ENCODE measurements at places on chromosomes 5 and 9. TPM values are rescaled to one million over a fixed set of nuclear protein-coding genes. Genes with fewer than 3 reads are reported as not detected.

PCAT7 gene
- total RNA-seq = under 0.01 TPM

SPINK6 gene
- not detected for total RNA-seq

SLC6A7 gene
- not detected for total RNA-seq

SELENOP gene
- total RNA-seq = 809 TPM

KLHL3 gene
- total RNA-seq = 2.3 TPM

SPRY4 gene
- total RNA-seq = 4.5 TPM

ITK gene
- not detected for total RNA-seq

CPLANE1 gene
- 17.7 TPM for total RNA-seq

PCDHA1 gene
- under 0.01 TPM for total RNA-seq

GTF3C5 gene
- total RNA-seq = 32.4 TPM

HNRNPA0 gene
- 12.8 TPM for total RNA-seq

IFNA21 gene
- not detected for total RNA-seq

CDKN2B gene
- 44.9 TPM for total RNA-seq

POLR1E gene
- total RNA-seq = 43.7 TPM

PRLR gene
- 0.33 TPM for total RNA-seq

ANKRD31 gene
- 0.26 TPM for total RNA-seq

SLCO4C1 gene
- under 0.01 TPM for total RNA-seq

PRKAA1 gene
- total RNA-seq = 114 TPM

NUTM2G gene
- not detected for total RNA-seq

VPS13A gene
- 27.2 TPM for total RNA-seq

SLC44A1 gene
- 36.2 TPM for total RNA-seq

HAPLN1 gene
- not detected for total RNA-seq

TMEM215 gene
- not detected for total RNA-seq

DMRTA1 gene
- 0.26 TPM for total RNA-seq

NSG2 gene
- not detected for total RNA-seq

STKLD1 gene
- 0.99 TPM for total RNA-seq

HTR1A gene
- not detected for total RNA-seq

SLC46A2 gene
- not detected for total RNA-seq

FOXD4L4 gene
- total RNA-seq = 0.26 TPM

SH3RF2 gene
- total RNA-seq = 1.2 TPM

SOHLH1 gene
- total RNA-seq = not detected

PCDHB14 gene
- 0.77 TPM for total RNA-seq

PCDH1 gene
- total RNA-seq = 2.3 TPM

PHF24 gene
- 0.17 TPM for total RNA-seq

TXN gene
- 355 TPM for total RNA-seq

LECT2 gene
- not detected for total RNA-seq

OR13C2 gene
- not detected for total RNA-seq

LCP2 gene
- total RNA-seq = not detected

C5orf34 gene
- 4.1 TPM for total RNA-seq

SPDL1 gene
- 10.9 TPM for total RNA-seq

MLANA gene
- not detected for total RNA-seq

PCDHGA9 gene
- total RNA-seq = 4.8 TPM
